ENCODE measurements at places on chromosomes 1 and 21. TPM values are rescaled to one million over a fixed set of nuclear protein-coding genes. Genes with fewer than 3 reads are reported as not detected.

DNA sequence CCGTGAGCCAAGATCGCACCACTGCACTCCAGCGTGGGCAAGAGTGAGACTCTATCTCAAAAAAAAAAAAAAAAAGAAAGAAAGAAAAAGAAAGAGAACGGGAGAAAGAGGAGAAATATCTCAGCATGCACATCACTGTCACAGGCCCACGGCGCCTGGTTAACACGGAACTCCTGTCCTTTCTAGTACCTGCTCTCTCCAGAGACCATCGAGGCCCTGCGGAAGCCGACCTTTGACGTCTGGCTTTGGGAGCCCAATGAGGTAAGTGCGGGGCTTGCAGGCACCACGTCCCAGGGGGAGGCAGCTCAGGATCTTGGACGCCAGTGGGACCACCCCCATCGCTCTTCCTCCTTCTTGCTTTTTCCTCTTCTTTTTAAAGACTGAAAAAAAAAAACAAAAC lies 100.4 kb downstream of the PDE9A start:
- no peak overlapping the region for H3K4me3 ChIP-seq
- H3K36me3 ChIP-seq: no peaks in the 10 kb centered on the region

The GBP5 gene
- 0.02 TPM for polyA plus RNA-seq

DNA sequence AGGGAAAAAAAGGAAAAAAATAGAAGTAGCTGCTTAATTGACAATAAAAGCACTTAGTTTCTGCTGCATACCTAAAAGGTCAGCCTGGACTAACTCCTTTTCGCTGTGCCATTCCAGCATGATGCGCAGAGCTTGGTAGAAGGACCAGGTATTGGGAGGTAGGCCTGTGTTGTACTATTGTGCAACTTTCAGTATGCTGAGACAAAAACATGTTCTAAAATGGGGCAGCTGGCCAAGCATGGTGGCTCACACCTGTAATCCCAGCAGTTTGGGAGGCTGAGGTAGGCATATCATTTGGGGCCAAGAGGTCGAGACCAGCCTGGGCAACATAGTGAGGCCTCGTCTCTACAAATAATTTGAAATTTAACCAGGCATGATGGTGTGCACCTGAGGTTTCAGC lies 15.0 kb upstream of the SCCPDH start:
- DNase-seq: no peak
- H3K27ac ChIP-seq: no peak overlapping the region
- peaks cover 3% of the 10 kb centered on the region for H3K4me1 ChIP-seq
- H3K36me3 ChIP-seq: no peaks in the 10 kb centered on the region
- no peaks in the 10 kb centered on the region for H3K27me3 ChIP-seq

DNA sequence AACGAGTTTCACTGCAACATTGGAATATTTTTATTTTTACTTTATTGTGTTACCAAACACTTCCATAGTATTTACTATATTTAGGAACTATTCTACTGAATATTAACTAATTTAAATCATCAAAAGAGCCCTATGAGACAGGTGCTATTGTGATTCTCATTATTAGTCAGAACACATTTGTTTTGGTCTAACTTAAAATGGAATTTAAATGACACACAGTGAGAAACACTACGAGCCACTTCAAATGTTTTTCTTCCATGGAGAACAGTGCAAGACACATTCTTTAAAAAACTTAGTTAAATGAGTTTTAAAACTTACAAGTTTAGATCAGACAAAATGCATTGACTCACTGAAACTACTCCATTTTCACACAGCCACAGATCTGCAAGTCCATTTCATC lies 6.6 kb upstream of the TRAF3IP3 start:
- no peak overlapping the region for H3K4me3 ChIP-seq
- H3K27me3 ChIP-seq: no peaks in the 10 kb centered on the region
- peaks cover 10% of the 10 kb centered on the region for H3K4me1 ChIP-seq

GRCh38 chr1:184187097-184187496 lies 135.6 kb downstream of the TSEN15 start:
- H3K4me1 ChIP-seq: no peaks in the 10 kb centered on the region
- H3K27ac ChIP-seq: no peak overlapping the region
- DNase-seq: no peak
- peaks cover 16% of the 10 kb centered on the region for H3K27me3 ChIP-seq
- H3K4me3 ChIP-seq: no peak overlapping the region
- H3K36me3 ChIP-seq: no peaks in the 10 kb centered on the region

DNA sequence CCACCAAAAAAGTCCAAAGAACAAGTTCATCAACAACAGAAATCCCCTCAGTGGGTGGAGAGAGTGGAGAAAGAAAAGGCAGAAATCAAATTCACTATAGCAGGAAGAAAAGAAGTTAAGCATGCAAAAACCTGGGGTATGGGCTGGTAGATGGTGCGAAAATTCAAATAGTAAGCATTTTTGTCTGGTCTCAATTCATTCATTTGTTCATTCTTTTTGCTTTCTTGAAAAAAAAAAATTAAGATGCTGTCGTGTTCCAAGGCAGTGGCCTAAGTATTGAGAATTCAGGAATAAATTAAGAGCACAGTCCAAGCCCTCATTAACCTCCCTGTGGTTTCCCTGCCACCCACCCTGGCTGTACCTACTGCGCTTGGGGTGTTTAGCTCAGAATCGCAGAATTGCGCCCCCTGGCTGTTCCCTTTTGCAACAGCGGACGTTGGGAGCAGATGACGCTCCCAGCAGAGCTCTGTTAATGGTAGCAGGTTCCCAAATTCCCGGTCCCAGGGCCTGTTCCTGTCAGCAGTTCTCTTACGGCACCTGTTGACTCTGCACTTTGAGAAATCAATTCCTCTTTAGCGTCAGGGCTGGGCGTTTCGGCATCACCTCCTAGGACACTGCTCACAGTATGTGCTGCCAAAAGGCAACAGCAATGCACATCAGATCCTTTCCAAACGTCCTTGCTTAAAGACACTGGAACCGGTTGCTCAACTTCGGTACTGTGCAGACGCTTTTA lies 34.0 kb upstream of the SSX2IP start:
- H3K36me3 ChIP-seq: no peaks in the 10 kb centered on the region
- H3K4me1 ChIP-seq: peaks cover 13% of the 10 kb centered on the region
- no peak for DNase-seq
- H3K27me3 ChIP-seq: no peaks in the 10 kb centered on the region

DNA sequence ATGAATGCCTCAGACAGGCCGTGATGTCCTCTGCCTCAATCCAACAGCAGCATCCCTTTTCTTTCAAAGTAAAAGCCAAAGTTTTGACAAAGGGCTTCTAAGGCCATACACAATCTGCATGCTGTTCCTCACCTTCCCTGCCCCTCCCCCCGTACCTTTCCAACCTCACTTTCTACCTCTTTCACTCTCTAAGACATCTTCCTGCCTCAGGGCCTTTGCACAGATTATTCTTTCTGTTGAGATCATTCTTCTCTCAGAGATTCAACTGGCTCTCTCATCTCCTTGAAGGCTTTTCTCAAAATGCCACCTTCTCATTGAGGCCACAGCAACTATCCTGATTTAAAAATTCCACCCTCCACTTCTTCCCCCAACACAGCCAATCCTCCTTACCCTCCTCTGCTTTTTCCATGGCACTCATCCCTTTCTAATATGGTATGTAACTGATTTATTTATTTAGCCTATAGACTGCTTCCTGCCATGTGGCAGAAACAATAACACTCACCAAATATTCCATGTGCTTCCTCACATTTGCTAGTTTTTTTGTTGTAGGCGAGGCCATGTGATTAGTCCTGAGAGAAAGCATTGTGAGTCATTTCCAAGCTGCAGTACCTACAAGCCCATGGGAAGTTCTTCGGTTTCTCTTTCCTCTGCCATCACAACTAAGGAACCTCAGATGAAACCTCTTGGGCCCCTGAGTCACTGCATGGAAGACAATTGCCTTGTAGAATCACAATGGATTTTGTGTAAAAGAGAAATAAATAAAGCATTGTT lies 58.7 kb upstream of the GADD45A start:
- H3K4me3 ChIP-seq: no peak overlapping the region
- H3K27ac ChIP-seq: peak overlapping the region; percentile 87
- no peaks in the 10 kb centered on the region for H3K27me3 ChIP-seq

The GIPC2 gene
- polyA plus RNA-seq: 0.28 TPM

GRCh38 chr1:11523746-11524464 lies 45.0 kb downstream of the DISP3 start:
- DNase-seq: no peak
- no peaks in the 10 kb centered on the region for H3K36me3 ChIP-seq
- no peaks in the 10 kb centered on the region for H3K27me3 ChIP-seq
- no peaks in the 10 kb centered on the region for H3K4me1 ChIP-seq
- H3K4me3 ChIP-seq: no peak overlapping the region
- no peak overlapping the region for H3K27ac ChIP-seq

- no peak overlapping the region for H3K4me3 ChIP-seq
- peaks cover 11% of the 10 kb centered on the region for H3K36me3 ChIP-seq
- DNase-seq: no peak
- peaks cover 41% of the 10 kb centered on the region for H3K4me1 ChIP-seq
Measured at GRCh38 chr1:214330715-214331114, 49.8 kb downstream of the SMYD2 start.

DNA sequence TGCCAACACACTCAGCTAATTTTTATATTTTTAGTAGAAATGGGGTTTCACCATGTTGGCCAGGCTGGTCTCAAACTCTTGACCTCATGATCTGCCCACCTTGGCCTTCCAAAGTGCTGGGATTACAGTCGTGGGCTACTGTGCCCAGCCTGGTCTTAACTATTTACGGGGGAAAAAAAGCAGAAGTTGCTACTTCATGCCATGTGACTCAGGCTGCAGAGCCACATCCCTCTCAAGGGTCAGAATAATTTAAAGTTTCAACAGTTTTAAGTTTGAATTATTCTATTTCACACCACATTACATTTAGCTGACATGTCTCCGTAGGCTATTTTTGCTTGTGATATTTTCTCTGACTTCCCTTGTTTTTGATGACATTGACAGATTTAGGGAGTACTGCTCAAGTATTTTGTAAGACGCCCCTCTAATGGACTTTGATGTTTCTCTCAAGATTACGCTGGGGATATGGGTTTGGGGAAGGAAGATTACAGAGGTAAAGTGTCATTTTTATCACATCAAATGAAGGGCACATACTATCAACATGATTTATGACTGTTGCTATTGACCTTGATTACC lies 14.6 kb upstream of the AGBL4 start:
- no peaks in the 10 kb centered on the region for H3K36me3 ChIP-seq
- no peaks in the 10 kb centered on the region for H3K27me3 ChIP-seq
- no peak for DNase-seq
- H3K4me3 ChIP-seq: no peak overlapping the region
- H3K27ac ChIP-seq: no peak overlapping the region
- H3K4me1 ChIP-seq: no peaks in the 10 kb centered on the region

The UBE2Q1 gene
- polyA plus RNA-seq: 17.2 TPM

The ADAMTS5 gene
- polyA plus RNA-seq: 0.01 TPM

All from keratinocyte (primary cell).